ENCODE measurements at places on chromosomes 1 and 21.

DNA sequence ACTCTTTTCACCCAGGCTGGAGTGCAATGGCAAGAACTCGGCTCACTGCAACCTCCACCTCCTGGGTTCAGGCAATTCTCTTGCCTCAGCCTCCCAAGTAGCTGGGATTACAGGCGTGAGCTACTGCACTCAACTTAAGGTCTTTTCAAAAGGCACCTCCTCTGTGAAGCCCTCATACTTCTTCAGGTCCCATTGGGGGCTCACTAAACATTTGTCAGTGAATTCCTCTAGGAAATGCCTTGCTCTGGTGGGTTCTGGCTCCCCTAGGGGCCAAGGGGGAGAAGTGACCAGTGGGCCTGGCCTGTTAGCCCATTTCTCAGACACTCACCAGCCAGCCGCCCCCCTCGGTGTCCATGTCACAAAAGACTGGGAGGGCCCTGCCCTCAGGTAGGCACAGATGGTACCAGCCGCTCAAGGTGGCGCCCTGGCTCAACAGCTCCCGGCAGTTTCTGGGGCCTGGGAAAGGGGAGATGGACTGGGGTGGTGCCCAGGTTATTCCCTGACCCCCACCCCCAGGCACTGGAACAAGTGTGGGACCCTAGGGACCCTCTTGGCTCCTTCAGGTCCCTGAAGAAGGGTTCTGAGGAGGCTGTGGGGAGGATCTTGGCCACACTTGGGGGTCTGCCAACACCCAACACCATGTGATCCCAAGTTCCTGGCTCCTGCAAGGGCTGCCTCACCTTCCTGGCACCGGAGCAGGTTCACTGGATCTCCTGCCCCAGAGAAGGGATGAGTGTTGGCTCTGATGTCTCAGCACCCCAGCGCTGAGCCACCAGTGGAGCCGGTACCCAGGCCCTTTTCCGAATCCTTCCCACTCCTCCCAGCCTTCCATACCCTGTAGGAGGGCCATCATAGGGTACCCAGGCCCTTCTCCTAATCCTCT, 1.6 kb downstream of the FCN3 start:
- DNase-seq: no peak

GRCh38 chr1:157371826-157372225, 180.5 kb downstream of the FCRL5 start:
- DNase-seq: no peak

DNA sequence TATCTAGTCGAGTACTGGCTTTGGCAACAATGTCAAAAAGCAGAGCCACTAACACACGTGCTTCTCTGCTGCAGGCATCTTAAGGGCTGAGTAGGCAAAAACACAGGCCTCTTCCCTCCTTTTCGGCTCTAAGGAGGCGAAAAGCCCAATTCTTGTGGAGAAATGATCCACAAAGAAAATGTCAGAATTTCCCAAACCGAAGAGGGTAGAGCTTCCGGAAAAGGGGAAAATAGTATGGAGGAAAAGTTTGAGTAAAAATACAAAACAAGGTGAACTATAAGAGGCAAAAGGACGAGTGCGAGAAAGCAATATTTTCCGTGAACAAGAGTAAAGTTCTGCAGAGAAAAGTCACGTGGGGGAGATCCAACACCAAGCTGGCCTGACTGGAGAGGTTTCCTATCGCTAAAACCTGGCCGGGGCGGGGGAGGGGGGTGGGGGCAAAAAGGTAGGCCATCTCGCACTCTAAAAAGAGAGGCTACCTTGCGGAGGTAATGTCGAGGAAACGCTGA, 551 bp downstream of the ZRANB2 start:
- no peak for DNase-seq

DNA sequence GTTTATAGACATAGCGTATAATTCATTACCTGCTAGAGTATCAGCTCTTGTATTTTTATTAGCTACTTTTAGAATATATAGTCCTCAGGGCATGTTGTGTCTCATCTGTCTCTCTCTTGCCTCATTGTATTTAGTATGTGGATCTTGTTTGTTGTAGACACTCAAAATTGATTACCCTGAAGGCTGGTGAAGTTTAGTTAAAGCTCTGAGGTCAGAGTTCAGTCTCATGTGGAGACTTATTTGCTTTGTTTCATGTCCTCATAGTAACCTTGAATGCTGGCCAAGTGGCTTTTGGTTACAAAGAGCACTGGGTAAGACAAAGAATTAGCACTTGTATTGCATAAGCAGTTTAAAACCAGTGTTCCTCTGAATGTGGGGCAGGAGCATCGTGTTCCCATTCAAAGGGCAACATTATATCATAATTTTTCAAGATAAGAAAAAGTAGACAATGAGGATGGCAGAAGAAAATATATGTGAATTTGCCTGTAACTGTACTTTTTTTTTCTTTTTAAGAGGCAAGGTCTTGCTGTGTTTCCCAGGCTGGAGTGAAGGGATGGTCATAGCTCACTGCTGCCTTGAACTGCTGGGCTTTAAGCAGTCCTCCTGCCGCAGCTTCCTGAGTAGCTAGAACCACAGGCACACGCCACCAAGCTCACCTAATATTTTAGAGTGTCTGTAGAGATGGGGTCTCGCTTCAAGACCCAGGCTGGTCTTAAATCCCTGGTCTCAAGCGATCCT, 17.4 kb downstream of the CNST start:
- no peak for DNase-seq

- DNase-seq: no peak
These were observed 171.1 kb upstream of the CSF3R start for GRCh38 chr1:36653850-36654249.

DNA sequence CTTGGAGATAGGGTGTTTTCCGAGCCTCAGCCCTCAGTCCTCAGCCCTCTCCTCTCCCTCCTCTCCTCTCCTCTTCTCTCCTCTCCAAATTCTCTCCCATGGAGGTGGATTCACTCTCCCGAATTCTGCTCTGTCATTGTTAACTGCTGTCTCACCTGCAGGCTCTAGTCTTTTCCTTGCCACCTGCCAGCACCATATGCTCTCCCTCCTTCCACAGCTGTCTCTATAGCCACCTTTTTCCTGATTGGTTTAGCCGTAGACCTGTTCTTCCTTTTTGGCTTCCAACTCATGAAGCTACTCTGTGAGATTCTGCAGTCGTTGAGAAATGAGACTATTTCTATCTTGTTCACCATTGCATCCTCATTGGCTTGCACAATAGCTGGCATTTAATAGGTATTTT, 19.7 kb downstream of the COG2 start:
- DNase-seq: no peak

DNA sequence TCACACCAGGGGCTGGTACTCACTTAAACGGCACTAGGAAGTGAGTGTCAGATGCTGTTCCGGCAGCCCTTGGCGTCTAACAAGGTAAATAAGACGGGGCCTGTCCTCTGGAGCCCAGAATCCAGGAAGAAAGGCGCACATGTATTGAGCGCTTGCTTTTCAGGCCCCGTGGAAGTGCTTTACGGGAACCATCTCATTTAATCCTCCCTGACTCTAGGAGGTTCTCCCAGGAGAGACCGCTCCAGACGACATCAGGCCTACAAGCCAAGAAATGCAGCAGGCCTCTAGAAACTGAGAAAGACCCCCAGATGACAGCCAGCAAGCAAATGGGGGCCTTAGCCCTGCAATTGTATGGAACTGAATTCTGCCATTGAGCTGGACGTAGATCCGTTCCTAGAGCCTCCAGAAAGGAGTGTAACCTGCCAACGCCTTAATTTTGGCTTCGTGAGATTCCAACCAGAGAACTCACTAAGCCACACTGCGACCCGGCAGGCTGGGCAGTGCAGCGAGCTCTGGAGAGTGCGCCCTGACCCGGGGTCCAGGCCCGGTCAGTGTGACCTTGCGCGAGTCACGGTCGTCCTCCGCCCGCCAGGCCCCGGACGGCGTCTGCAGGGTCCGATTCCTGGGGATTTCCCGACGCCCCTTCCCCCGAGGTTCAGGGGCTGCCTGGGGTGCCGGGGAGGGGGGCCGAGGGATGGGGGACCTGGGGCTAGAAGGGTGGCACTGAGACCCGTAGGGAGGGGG, 532 bp upstream of the MANEAL start:
- DNase-seq: no peak

DNA sequence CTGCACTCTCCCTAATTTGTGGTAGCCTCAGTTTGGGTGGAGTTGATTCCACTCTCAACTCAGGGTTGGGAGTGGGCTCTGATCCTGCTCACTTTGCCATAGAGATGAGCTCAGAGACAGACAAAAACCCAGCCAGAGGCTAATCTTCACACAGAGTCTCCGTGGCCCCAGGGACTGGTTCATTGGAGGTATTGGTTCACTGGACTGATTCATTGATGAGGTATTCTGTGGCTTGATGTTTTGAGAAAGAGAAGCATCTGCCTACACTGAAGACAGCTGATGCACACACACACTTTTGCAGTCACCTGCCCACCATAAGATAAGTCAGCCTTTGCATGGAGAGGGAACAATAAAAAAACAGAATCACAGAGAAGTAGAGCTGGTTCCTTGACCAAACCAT, 183.8 kb downstream of the AJAP1 start:
- no peak for DNase-seq

DNA sequence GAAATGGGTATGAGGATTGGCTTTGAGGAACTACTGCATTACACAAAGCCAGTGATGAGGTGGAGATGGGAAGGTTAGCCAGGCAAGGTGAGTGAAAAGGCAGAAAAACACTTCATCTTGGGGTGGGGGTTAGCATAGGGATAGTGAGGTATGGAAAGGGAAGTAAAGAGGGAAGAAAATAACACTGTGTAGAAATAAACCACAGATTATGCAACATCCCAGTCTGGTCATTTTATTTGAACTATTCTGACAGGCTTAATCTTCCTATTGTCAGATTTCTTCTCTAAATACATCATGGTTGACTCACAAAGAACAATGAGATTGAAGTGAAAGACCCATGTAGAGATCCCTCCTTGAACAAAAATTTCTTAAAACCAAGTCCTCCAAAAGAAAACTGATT, 640.2 kb downstream of the PTPRC start:
- DNase-seq: no peak

GRCh38 chr1:1082239-1082775, 8.2 kb upstream of the RNF223 start:
- no peak for DNase-seq

- DNase-seq: no peak
These were observed 594.7 kb downstream of the ADGRL2 start for GRCh38 chr1:82395440-82395839.

- DNase-seq: no peak
These were observed 6.7 kb downstream of the SLC19A1 start for GRCh38 chr21:45535341-45536081.

DNA sequence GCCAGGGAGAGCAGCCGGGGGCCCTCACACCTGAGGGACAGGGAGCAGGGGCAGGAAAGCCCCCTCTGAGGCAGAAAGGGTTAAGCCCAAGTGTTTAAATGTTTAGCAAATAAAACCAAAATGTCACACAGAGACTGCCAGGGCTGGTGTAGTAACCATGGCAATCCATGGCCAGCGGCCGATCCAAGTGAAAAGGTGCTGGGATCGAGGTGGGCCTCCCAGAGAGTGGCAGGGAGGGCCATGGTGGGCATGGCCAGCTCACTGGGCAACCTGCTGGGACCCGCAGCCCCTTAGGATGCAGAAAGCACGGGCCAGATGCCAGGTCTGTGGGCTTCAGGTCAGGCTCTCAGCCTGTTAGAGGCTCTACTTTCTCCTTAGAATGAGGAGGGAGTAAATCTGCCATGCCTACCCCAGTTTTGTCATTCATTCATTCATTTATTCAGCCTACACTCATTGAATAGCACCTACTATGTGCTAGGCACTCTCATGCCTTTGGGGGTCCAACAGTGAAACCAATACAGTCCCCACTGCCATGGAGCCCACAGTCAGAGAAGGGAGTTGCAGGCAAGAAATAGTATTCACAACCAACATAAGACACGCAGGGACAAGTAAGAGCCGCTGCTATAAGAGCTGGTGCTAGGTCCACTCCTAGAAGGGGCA, 56.1 kb downstream of the KCNN3 start:
- DNase-seq: no peak

- no peak for DNase-seq
These were observed 31.3 kb upstream of the ROR1 start for GRCh38 chr1:63742526-63742925.

- no peak for DNase-seq
These were observed 18.7 kb upstream of the PAPPA2 start for GRCh38 chr1:176444286-176444685.

- no peak for DNase-seq
These were observed 31.0 kb upstream of the MED18 start for GRCh38 chr1:28297826-28298225.

DNA sequence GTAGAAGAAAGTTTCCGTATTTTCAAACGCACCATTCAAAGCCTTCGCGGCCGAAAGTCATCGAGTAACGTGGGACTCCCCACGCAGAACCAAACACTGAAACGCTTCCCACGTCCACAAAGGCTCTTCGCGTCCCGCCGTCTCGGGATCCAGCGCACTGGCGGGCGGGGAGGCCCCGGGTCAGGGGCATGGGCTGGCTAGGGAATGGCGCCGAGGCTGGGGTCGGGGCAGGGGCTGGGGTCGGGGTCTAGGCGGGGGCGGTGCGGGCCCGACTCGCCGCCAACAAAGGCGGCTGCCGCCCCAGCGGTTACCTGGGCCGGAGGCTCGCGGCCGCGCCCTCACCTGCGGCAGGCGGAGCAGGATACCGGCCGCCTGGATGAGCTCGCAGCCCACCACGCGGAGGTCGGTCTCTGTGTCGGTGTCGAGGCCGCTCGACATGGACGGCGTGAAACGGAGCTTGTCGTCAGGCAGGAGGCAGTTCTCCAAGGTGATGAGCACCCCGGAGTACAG, 403 bp downstream of the CCNL2 start:
- no peak for DNase-seq

GRCh38 chr1:218467101-218468072, 122.3 kb downstream of the TGFB2 start:
- no peak for DNase-seq

- no peak for DNase-seq
These were observed 101.2 kb downstream of the GDAP2 start for GRCh38 chr1:117828201-117828600.

DNA sequence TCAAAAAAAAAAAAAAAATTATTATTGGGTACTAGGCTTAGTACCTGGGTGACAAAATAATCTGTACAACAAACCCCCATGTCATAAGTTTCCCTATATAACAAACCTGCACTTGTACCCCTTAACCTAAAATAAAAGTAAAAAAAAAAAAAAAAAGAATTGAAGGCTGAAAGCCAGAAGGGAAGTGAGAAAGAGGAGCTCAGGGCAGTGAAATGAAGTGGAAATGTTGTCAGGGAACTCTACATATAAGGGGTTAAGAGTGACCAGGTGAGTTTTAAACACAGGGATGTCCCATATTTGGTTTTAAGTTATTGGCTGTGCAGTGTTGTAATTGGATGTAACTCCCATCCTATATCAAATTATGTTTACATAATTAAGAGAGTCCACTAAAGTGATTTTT, 85.7 kb upstream of the ABCD3 start:
- no peak for DNase-seq

GRCh38 chr1:11772458-11772857, 10.5 kb downstream of the C1orf167 start:
- no peak for DNase-seq

GRCh38 chr21:36397606-36398005, 12.4 kb downstream of the CHAF1B start:
- DNase-seq: no peak

- no peak for DNase-seq
These were observed 26.9 kb downstream of the PTGS2 start for GRCh38 chr1:186653312-186653711.

GRCh38 chr1:154975409-154976059, 1.1 kb downstream of the CKS1B start:
- peak; percentile 59 for DNase-seq

- DNase-seq: no peak
These were observed 2.9 kb downstream of the AJAP1 start for GRCh38 chr1:4657244-4657789.

Measured in stimulated activated CD4-positive, alpha-beta T cell treated with anti-CD3 and anti-CD28 coated beads, TNF-alpha, amount 100 ng/mL, for 48 hours (primary cell).